Effector memory CD8-positive, alpha-beta T cell (primary cell): ENCODE measurements at places on chromosomes 6 and 20.

- DNase-seq = no peak
These were observed 21.1 kb downstream of the EYA2 start for GRCh38 chr20:46915575-46916257.

DNA sequence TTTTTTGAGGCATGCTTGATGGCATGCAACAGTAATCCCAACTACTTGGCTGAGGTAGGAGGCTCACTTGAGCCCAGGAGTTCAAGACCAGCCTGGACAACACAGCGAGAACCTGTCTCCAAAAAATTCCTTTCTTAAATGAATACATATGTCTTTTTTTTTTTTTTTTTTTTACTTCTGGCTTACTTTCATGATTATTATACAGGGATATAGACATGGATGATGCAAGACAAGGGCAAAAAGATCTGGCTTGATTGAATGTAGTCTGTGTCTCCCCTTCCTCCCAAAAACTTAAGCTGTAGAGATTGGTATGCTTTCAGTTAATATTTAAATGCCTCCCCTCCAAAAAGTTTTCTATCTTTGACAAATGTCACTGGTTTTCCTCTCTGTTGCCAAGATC, 7.6 kb downstream of the SNX3 start:
- no peak for DNase-seq

DNA sequence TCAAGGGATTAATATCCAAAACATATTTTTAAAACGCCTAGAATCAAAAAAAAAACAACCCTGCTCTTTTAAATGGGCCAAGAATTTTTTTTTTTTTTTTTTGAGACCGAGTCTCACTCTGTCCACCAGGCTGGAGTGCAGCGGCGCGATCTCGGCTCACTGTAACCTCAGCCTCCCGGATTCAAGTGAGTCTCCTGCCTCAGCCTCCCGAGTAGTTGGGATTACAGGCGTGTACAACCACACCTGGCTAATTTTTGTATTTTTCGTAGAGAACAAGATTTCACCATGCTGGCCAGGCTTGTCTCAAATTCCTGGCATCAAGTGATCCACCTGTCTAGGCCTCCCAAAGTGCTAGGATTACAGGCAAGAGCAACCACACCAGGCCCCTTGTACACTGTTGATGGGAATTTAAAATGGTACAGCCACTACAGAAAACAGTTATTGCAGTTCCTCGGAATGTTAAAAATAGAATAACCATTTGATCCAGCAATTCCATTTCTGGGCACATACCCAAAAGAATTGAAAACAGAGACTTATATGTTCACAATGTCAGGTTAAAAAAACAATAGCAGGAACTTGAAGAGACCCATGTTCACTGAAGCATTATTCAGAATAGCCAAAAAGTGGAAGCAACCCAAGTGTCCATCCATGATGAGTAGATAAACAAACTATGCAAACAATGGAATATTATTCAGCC, 3.1 kb upstream of the MYL9 start:
- DNase-seq = no peak

GRCh38 chr6:49646130-49646824, 9.6 kb upstream of the RHAG start:
- DNase-seq = no peak

DNA sequence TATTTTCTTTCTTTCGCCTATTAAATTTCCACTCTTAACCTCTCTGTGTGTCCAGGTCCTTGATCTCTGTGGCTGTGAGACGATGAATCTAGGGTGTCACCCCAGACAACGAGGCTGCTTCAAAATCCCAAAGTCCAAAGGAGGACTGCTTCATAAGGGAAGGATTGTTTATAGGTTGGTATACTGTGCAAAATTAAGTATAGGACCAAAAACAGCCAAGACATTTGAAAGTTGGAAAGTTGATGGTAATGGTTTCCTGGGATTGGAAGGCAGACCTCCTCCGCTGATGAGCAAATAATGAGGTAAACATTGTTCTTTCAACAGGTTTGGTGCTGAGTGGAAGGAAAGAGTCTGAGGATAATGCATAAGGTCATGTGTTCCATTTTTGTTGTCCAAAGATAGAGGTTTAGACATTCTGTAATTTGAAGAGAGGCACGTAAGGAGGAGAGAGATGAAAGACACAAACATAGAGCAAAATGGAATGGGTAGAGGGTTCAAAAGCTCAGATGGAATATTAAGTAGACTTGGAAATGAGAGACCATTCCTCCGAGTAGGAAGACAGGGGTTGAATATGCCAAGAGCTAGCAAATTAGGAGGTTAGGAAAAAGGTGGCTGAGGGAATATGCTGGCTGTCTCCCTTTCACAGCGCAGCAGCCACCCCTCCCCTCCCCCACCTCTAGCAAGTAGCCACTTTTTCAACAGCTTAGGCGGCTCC, 24.8 kb downstream of the ZNF311 start:
- DNase-seq = no peak

GRCh38 chr6:63813566-63814120, 178.0 kb downstream of the PHF3 start:
- no peak for DNase-seq

DNA sequence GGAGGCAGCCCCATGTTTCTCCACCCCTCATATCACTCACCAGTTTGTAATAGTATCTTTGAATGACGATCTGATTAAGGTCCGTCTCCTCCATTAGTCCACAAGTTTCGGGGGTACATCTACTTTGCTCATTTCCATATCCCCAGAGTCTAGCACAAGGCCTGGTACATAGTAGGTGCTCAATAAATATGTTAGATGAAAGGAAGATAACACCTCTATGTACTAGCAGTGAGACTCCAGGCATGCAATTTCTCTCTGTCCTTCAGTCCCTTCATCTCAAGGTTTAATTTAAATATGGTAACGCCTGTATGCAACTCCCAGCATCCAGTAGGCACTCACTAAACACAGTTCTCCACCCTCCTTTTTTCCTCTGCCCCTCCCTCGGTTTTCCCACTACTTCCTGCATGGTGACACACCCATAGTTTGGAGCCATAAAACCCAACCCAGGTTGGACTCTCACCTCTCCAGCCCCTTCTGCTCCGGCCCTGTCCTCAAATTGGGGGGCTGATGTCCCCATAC, 461 bp upstream of the HNF4A start:
- DNase-seq = no peak

DNA sequence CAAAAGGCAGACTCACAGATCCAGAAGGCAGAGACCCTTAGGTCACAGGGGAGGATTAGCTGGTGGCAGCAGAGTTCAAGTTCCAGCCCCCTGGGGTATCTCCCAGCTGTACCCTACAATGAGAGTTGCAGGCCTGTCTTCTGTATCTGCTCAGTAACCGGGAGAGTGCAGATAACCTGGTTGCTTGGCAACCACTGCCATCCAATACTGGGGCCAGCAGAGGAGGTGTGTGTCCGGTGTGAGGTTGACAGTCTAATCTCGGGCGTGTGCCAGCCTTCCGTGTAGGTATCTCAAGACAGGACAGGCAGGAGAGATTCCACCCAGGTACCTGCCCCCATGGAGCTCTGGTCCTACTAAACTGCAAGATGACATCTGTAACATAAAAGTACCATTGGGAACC, 56.6 kb upstream of the TBC1D7 start:
- no peak for DNase-seq

DNA sequence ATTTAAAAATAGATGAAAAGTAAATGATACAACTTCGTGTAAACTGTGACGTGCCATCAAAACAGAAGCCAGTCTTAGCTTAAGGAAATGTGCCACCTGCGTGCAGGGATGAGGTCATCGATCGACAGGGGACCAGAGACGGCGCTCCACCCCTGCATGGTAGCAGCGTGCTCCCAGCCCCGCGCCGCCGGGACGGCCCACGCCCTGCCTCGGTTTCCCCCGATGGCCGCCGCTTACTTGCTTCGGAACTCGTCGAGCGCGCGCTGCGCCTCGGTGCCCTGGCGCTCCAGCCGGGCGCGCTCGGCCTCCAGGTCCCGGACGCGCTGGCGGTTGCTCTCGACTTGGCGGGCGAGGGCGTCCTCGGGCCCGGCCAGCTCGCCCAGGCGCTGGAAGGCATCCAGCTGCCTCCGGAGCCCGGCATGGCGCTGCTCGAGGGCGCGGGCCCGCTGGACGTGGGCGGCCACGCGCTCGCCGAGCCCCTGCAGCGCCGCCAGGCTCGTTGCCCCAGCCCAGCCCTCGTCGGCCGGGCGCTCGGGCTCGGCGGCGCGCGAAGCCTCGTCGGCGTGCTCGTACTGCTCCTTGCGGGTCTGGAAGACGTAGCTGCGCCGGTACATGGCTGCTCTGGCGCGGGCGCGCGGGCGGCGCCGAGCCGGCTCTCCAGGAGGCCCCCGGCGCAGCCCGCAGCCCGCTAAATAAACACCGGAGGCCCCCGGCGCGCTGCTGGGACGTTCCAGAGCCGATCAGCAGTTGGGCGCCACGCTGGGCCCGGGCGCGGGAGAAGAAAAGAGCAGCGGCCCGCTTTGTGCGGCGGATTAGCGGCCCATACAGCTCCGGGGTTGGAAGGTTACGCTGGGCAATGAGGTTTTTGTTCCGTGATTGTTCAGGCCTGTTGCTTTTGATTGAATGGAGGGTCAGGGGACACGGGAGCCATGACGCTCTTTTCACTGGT, at the start of gene BFSP1:
BFSP1 (minus strand) TSS at position 664 of the 949 bp plus-strand sequence; CDS start at position 614, 50 bp downstream.
- DNase-seq = peak; percentile 23

DNA sequence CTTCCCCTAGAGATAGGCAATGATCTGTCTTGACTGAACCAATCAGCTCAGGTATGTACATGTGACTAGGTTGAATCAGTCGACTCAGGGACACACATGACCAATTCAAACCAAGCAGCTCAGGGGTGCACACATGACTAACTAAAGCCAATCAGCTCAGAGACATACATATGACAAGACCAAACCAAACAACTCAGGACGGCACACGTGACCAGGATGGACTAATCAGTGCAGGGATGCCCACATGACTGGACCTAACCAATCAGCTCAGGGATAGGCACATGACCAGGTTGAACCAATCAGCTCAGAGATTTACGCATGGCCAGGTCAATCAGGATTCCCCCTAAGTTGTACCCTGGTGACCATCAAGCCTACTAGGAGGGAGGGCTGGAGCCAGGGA, 310.3 kb downstream of the CDH26 start:
- no peak for DNase-seq

DNA sequence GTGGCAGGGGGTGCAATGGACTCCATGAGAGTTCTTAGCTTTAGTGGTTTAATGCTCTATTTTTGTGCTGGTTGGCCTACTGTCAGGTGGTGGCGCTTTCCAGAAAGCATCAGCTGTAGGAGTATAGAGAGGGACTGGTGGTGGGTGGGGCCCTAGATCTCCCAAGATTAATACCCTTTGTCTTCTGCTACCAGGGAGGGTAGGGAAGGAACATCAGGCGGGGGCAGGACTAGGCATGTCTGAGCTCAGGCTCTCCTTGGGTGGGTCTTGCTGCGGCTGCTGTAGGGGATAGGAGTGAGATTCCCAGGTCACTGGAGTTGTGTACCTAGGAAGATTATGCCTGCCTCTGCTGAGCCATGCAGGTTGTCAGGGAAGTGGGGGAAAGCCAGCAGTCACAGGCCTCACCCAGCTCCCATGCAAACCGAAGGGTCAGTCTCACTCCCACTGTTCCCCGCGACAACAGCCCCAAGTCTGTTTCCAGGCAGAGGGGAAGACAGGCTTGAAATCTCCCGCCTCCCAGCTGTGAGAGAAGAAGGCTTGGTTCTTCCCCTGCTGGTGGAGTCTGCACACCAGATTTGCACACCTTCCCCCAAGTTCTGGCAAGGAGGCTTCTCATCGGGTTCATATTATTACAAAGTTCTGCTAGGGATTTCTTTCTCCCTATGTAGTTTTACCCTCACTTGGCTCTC, 46.7 kb upstream of the PKIB start:
- DNase-seq = no peak

DNA sequence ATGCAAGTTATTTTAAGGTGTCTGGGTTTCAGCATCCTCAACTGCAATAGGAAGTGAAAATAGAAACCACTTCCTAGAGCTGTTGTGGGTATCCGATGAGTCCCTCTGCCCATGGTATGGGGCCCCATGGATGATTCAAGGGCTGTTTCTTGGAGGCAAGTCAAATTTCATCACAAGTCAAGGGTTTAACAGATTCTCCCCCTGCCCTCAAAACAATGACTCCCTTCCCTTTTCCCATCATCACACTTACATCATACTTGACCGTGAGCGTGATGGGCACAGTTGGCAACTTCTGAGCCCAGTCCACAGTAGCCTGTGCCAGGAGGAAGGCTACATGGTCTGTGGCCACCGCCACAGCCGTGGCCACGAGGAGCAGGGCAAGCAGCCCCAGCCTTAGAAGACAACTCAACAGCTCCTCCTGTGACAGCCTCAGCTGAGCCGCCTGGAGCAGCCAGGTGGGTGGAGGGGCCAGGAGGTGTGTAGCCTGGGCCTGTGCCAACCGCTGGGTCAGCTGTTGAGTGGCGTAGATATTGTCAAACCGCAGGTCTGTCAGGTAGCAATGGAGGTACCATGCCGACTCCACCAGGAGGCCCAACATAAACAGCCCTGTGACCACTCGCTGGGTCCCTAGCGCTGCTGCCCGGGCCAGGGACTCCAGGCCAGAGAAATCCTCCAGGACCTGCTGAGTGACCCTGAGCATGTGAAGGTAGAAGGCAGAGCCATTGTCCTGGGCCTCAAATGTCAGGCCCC, 5.2 kb downstream of the OCSTAMP start:
- DNase-seq = no peak

- no peak for DNase-seq
These were observed 29.2 kb downstream of the SLC35A1 start for GRCh38 chr6:87501809-87502572.

- DNase-seq = no peak
These were observed 26.2 kb downstream of the TNXB start for GRCh38 chr6:32082935-32083334.

DNA sequence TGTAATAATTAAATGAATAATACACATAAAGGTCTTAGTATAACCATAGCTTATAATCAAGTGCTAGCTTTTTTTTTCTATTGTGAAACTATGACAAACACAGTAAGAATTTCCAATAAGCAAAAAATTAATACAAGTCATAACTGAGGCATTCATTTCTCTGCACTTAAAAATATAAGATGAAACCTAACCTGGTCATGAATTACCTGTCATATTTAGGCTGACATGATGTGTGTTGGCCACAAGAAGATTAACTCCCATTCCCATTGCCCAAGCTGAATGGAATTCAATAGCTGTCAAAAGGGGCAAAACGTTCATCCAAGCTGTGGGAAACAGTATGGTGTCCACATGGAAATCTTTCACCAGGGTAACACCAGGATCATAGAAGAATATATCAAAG, 5.4 kb downstream of the VNN2 start:
- no peak for DNase-seq

- no peak for DNase-seq
These were observed 750.0 kb downstream of the TBC1D32 start for GRCh38 chr6:120584111-120584760.
